Upper lobe of left lung (tissue), 6 donors: ENCODE measurements at places on chromosomes 3 and 15. TPM values are rescaled to one million over a fixed set of nuclear protein-coding genes. Genes with fewer than 3 reads are reported as not detected.

DNA sequence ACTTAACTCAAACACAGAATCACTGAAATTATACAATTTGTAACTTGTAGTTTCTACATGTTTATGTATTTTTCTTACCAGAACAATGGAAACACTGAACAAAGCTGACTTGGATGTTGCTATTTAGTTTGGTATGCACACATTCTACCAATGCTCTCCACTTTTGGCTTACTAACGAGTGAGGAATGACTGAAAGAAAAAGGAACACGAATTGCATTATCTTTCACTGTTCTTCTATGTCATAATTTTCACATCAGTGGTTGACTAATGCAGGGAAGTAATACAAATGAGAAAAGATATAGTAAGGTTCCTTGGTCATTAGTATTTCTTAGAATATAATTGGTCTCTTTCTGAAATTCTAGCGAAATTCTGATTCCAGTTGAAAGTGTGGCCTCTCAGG is 9.8 kb upstream of the CNTN3 start:
- H3K36me3 ChIP-seq = no peaks in the 10 kb centered on the region
- DNase-seq = no peak
- H3K4me1 ChIP-seq = no peaks in the 10 kb centered on the region
- H3K27ac ChIP-seq = no peak overlapping the region

DNA sequence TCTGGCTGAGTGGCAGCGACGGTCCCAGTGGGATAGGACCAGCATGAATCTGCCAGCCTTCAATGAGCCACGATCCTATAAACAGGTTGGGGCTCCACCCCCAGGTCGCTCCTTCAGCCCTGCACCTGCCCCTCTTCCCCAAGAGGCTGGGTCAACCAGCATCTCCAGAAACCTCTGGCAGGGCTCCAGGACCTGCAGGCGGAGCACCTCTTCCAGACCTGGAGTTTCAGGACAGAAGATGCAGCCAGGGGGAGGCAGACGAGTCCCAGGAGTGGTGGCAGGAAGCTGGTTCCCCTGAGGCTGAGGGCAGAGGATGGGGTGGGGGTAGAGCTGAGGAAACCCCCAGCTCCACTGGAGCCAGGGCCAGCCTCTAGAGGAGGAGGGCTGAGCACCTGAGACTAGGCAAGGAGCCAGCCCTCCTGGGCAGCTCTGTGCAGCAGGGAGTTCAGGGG is at the start of gene PLA2G4D:
Gene PLA2G4D (minus strand): TSS at position 51 of the 452 bp plus-strand sequence. CDS start 103 bp downstream, outside the sequence.
- peak; percentile 24 for DNase-seq
- no peak within 1 kb of the TSS for H3K4me3 ChIP-seq
- H3K27me3 ChIP-seq = no peaks in the 10 kb centered on the region
- no peaks in the 10 kb centered on the region for H3K4me1 ChIP-seq
- H3K27ac ChIP-seq = no peak within 1 kb of the TSS
- no peaks in the 10 kb centered on the region for H3K36me3 ChIP-seq

DNA sequence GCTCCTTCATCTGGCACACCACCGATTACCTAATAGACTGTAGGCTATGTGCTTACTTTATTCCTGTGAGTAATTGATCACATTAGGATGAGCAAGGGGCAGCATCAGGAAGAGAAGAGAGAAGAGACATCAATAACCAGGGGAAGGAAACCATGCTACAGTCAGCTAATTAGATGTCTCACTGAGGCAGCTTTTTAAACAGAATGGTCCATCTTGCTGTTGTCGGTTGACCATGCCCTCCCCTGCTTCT is 278.4 kb downstream of the RPLP1 start:
- H3K36me3 ChIP-seq = no peaks in the 10 kb centered on the region
- no peaks in the 10 kb centered on the region for H3K27me3 ChIP-seq
- H3K4me1 ChIP-seq = no peaks in the 10 kb centered on the region
- no peak overlapping the region for H3K27ac ChIP-seq
- DNase-seq = no peak

DNA sequence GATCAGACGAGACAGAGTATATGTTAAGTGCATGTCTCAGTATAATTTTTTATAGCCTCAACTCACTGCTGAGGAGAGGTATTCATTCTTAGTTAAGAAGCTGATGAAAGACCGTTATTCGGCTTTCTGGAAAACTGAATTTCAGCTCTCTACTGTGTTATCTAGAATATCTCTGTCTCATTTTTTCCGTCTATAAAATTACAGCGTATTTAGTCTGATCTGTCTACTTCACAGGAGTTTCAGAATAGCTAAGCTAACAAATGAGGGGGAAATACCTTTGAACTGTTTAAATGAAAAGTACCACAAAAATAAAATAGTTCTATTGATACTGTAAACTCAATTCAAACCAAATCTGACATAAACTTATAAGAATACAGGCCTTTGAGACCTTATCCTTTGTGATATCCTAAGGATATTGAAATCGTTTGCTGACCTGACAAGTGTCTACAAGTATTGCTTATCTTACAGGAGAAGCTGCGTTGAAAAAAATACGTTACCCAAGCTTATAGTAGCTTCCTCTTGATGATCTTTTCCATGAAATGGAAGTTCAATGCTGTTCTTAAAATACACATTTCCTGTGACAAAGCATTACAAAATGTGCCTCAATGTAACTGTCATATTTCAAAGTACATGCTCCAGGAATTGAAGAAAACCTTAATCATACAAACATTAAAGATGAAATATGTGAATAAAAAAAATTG is 104.6 kb downstream of the IL1RAP start:
- no peak overlapping the region for H3K4me3 ChIP-seq
- no peaks in the 10 kb centered on the region for H3K27me3 ChIP-seq
- peak overlapping the region; percentile 5 for H3K27ac ChIP-seq
- no peak for DNase-seq
- H3K36me3 ChIP-seq = no peaks in the 10 kb centered on the region

DNA sequence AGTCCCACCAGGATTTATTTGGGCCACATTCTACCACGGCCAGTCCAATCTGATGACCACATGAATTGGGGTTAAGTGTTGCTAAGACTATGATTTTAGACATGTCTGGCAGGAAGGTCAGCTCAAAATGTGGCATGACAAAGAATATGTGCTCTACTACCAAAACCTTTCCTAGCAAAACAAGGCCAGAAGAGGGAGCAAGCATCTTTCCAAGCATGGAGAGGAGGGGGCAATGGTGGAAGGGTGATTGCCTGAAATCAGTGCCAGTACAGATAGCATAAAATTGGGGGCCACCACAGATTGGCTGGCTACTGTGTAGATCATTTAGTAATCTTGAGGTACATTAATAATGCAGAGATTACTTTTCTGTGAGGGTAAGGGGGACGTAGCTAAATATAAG is 43.2 kb downstream of the TMEM39A start:
- no peak overlapping the region for H3K4me3 ChIP-seq
- H3K36me3 ChIP-seq = peaks cover 12% of the 10 kb centered on the region
- H3K27ac ChIP-seq = no peak overlapping the region
- DNase-seq = no peak

SIAH2 gene
- 21.4 TPM for total RNA-seq

DCBLD2 gene
- total RNA-seq = 20.4 TPM

DNA sequence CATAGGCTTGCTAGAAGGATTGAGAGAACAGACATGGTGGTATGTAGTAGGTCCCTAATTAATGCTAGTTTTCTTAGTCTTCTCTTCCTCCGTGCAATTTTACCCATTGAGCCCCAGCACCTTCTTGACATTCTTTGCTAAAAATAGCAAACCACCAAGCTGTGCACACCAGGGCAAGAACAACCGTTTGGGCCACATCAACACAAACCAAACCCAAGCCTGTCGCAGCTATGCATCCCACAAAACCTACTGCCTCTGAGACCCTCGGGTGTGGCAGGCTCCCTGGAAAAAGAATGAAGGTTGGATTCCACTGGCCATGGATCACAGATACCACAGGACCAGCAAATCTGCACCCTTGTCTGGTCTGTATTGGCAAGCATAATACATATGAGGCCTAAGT is 27.1 kb downstream of the HEG1 start:
- peaks cover 30% of the 10 kb centered on the region for H3K4me1 ChIP-seq
- H3K27ac ChIP-seq = peak overlapping the region; percentile 69
- no peaks in the 10 kb centered on the region for H3K27me3 ChIP-seq
- no peak overlapping the region for H3K4me3 ChIP-seq
- DNase-seq = no peak
- H3K36me3 ChIP-seq = peaks cover 20% of the 10 kb centered on the region

DNA sequence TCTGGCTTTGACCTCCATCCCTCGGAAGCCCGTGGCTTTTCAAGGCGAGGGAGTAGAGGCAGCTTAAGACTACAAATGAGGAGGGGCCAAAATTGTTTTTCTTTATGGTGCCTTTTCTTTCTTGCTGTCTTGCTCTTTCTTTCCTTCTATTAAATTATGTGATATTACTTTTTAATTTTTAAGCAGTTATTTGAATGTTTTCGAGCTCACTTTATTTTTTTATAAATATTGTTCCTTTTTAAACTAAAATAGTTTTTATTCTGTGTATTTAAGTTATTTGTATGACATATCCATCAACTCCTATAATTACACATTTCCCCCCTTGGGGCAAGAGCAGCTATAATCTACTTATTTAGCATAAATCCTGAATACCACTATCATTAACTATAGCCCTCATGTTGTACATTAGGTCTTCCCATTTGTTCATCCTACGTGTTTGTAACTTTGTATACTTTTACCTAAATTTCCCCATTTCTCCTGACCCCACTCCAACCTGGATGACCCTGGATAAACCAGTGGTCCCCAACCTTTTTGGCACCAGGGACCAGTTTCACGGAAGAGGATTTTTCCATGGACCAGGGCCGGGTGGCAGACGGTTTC is 622 bp upstream of the PLSCR1 start:
- H3K27me3 ChIP-seq = no peaks in the 10 kb centered on the region
- H3K4me1 ChIP-seq = peaks cover 20% of the 10 kb centered on the region
- no peak for DNase-seq
- peak overlapping the region; percentile 100 for H3K27ac ChIP-seq
- H3K36me3 ChIP-seq = no peaks in the 10 kb centered on the region

GABRG3 gene
- not detected for total RNA-seq

TF gene
- total RNA-seq = 1.8 TPM

BOC gene
- total RNA-seq = 18.3 TPM

SRPRB gene
- total RNA-seq = 73.8 TPM

- no peak for DNase-seq
- no peaks in the 10 kb centered on the region for H3K36me3 ChIP-seq
- H3K4me1 ChIP-seq = no peaks in the 10 kb centered on the region
- H3K27ac ChIP-seq = no peak overlapping the region
- H3K27me3 ChIP-seq = no peaks in the 10 kb centered on the region
- no peak overlapping the region for H3K4me3 ChIP-seq
These were observed 63.8 kb upstream of the CGNL1 start for GRCh38 chr15:57312318-57313133.

DNA sequence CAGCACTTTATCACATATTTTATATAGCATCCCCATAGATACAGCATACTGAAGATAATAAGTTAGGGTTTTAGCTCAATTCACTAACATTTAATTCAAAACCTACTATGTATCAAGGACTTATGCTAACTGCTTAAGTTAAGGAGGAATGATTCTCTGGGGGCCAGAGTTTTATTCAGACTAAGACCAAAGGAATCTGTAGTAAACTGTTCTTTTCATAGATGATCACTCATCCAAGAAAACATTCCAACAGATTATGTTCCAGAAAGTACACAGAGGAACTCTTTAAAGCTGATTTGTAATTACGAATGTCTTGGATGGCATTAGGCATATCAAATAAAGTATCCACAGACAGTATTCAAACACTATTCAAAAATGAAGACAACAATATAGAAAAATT is 226.4 kb downstream of the SCAPER start:
- H3K27me3 ChIP-seq = no peaks in the 10 kb centered on the region
- no peak overlapping the region for H3K4me3 ChIP-seq
- no peak for DNase-seq
- no peaks in the 10 kb centered on the region for H3K36me3 ChIP-seq
- no peak overlapping the region for H3K27ac ChIP-seq

- H3K27ac ChIP-seq = peak overlapping the region; percentile 12
- no peaks in the 10 kb centered on the region for H3K27me3 ChIP-seq
- H3K4me3 ChIP-seq = no peak overlapping the region
- peaks cover 64% of the 10 kb centered on the region for H3K4me1 ChIP-seq
These were observed 65.2 kb downstream of the FNDC3B start for GRCh38 chr3:172104471-172105072.

DNA sequence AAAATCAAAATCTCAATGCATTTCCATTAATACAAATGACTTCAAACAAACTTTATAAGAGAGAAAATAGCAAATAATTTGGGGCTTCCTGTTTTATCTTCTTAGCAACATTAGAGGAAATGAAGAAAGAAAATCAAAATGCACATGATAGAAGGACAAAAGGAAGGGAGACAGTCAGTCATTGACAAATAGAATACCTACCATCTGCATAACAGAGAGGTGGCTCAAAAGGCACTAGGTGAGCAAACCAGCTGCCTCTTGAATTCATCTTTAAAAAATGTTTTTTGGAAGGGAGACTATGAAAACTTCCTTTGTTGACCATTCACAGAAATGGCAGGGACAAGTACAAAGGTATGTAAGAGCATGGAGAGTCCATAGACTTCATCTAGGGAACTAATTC is 9.4 kb downstream of the NMNAT3 start:
- no peak overlapping the region for H3K27ac ChIP-seq
- no peaks in the 10 kb centered on the region for H3K36me3 ChIP-seq
- no peaks in the 10 kb centered on the region for H3K4me1 ChIP-seq
- no peak for DNase-seq
- no peak overlapping the region for H3K4me3 ChIP-seq

- peaks cover 35% of the 10 kb centered on the region for H3K4me1 ChIP-seq
- H3K4me3 ChIP-seq = peak overlapping the region; percentile 23
- H3K36me3 ChIP-seq = no peaks in the 10 kb centered on the region
- peak overlapping the region; percentile 67 for H3K27ac ChIP-seq
These were observed 29.4 kb downstream of the NR2F2 start for GRCh38 chr15:96359616-96360521.

- peaks cover 5% of the 10 kb centered on the region for H3K4me1 ChIP-seq
- no peaks in the 10 kb centered on the region for H3K36me3 ChIP-seq
- H3K4me3 ChIP-seq = no peak overlapping the region
- H3K27me3 ChIP-seq = no peaks in the 10 kb centered on the region
These were observed 72.4 kb downstream of the CHDH start for GRCh38 chr3:53773611-53774368.

DNA sequence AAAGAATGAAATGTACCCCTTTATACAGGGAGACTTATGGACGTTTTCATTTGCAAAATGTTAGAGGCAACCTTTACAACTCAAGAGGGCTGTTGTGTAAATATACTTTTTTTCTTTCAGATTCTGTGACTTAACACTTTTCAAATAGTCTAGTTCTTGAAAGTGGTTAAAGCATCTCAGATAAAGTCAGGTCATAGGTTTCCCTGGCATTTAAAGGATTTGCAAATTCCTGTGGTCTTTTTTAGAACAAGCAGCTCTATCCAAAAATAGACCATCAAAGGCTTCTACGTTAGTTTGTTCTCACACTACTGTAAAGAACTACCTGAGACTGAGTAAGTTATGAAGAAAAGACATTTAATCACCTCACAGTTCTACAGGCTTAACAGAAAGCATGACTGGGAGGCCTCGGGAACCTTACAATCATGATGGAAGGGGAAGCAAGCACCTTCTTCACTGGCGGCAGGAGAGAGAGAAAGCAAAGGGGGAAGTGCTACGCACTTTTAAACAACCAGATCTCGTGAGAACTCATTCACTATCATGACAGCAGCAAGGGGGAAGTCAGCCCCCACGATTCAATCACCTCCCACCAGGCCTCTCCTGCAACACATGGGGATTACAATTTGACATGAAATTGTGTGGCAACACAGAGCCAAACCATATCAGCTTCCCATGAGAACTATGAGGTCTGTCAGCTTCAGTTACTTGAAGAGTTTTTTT is 23.3 kb upstream of the GABRR3 start:
- H3K27ac ChIP-seq = no peak overlapping the region
- H3K4me1 ChIP-seq = no peaks in the 10 kb centered on the region
- H3K36me3 ChIP-seq = no peaks in the 10 kb centered on the region
- no peaks in the 10 kb centered on the region for H3K27me3 ChIP-seq

- H3K4me3 ChIP-seq = peak overlapping the region; percentile 25
- H3K4me1 ChIP-seq = no peaks in the 10 kb centered on the region
- H3K36me3 ChIP-seq = no peaks in the 10 kb centered on the region
- no peak for DNase-seq
- no peaks in the 10 kb centered on the region for H3K27me3 ChIP-seq
These were observed 8.5 kb downstream of the PLCH1 start for GRCh38 chr3:155736381-155736780.
